ENCODE measurements at places on chromosomes 16 and 17.

- DNase-seq, result no peak
Measured at GRCh38 chr16:82317411-82318167, 147.6 kb upstream of the MPHOSPH6 start.

GRCh38 chr16:19926449-19927390, 42.1 kb upstream of the GPRC5B start:
- DNase-seq, result peak; percentile 1

DNA sequence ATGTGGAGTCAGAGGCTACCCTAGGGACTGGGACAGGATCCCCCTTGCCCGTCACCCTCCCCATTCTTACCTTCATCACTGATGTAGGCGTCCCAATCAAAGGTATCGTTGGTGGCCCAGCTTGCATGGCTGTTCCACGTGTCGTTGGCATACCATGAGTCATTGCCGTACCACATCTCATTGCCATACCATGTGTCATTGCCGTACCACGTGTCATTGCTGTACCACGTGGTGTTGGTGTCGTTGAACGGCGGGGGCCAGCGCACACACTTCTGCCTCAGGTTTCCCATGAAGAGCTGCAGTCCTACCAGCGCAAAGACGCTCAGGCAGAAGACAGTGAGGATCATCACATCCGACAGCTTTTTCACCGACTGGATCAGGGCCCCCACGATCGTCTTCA, 4.8 kb downstream of the SCN4A start:
- DNase-seq, result no peak

DNA sequence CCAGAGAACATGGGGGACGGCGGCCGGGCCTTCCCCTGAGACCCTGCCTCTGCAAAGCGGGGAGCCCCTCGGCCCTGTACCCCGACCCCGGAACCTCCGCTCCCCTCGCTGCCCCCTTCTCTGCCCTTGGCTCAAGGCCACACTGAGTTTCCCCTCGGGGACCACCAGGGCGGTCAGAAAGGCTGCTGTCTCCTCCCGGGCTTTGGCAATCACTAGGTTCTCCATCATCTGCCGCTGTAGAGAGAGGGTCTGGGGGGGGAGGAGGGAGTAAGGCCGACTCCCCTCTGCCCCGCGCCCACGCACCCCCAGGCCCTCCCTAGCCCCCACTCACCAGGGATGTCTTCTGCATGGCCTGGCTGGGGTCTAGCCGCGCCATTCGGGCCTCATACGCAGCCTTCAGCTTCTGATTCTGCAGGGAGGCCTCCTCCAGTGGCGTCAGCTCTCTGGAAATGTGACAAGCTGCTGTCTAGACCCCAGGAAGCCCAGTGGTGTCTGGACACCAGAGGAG, 8.4 kb downstream of the VPS9D1 start:
- DNase-seq, result no peak

DNA sequence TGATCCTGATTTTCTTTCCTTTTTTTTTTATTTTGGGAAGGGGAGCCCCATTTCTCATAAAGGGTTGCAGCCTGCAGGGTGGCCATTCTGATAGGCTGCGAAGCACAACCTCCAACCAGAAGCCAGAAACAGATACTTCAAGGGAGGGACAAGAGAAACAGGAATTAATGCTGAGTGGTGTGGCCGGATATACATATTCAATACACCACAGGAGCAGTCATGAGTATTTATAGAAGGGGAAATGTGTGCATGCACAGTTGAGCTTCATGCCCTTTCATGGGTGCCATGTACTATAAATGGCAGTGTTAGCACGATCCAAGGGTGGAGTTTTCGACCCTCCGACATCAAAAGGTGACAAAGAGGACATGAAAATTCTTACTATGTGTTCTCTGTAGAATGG, 320.8 kb downstream of the CBLN1 start:
- no peak for DNase-seq

GRCh38 chr17:40460968-40461731, 17.9 kb downstream of the IGFBP4 start:
- no peak for DNase-seq

DNA sequence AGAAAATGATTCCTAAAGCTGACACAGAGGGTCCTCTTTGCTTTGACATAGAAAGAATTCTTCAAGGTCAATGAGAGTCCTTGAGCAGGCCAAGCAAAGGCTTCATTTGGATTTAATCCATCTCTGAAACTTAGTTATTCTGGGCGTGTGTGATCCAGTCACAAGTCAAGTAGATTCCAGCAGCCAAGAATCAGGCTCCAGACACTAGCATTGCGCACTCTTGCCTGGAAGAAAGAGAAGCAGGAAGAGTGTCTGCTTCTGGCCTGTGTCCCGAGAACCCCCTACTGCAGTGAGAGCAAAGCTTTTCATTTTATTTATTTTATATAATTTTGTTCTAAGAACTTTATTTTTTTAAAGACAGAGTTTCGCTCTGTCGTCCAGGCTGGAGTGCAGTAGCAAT, 88.2 kb upstream of the CACNG5 start:
- no peak for DNase-seq

GRCh38 chr16:83453977-83454376, 353.8 kb upstream of the HSBP1 start:
- DNase-seq, result no peak

DNA sequence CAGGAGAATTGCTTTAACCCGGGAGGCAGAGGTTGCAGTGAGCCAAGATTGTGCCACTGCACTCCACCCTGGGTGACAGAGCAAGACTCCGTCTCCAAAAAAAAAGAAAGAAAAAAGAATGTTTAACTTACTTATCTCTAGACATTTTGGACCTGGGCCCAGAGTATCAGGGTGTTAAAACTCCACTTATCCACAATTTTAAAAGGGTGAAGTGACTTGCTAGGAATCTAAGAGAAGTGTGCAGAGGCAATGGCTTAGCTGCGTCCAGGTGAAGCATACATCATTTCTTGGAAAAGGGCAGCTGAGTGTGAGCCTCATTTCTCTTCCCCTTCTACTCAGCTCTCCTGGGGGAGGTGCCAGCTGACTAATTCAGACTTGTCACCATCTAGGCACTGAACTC, 25.1 kb downstream of the ALDH3A2 start:
- no peak for DNase-seq

GRCh38 chr16:81618187-81618586, 160.9 kb upstream of the PLCG2 start:
- DNase-seq, result no peak

DNA sequence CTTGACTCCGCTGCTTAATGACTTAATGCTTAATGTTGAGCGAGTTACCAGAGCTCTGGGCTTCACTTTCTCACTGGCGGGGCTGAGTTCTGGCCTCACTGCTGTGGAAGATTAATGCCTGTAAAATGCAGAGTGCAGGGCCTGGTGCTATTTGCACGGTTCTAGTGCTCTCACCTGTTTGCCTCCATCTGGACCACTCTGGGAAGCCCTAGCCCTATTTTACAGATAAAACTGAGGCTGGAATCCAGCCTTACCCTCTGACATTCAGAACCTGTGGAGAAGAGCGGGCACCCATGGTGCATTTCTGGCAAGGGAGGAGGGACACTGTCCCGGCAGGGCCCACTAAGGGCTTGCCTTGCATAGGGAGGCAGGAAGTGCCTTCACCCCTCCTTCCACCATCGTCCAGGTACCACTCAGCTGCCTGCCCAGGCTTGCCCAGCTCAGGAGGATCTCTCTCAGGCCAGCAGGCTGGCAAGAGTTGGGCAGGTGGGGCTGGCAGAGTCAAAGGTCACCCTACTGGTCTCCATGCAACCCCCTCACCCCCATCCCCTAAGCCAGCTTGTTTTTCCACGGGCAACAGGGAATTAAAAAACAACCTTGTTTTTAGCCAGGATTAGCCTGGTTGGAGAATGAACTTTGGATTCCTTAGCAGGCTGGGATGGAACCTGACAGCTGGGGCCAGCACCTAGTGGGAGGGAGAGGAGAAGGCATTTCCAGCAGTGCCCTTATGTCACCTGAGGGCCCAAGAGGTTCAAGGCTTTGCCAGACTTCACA, 4.1 kb upstream of the UBALD1 start:
- DNase-seq, result no peak

Measured in kidney glomerular epithelial cell (primary cell).